ENCODE measurements at places on chromosomes 12 and 14.

- no peak for DNase-seq
These were observed 12.1 kb downstream of the PCBP2 start for GRCh38 chr12:53463802-53464560.

DNA sequence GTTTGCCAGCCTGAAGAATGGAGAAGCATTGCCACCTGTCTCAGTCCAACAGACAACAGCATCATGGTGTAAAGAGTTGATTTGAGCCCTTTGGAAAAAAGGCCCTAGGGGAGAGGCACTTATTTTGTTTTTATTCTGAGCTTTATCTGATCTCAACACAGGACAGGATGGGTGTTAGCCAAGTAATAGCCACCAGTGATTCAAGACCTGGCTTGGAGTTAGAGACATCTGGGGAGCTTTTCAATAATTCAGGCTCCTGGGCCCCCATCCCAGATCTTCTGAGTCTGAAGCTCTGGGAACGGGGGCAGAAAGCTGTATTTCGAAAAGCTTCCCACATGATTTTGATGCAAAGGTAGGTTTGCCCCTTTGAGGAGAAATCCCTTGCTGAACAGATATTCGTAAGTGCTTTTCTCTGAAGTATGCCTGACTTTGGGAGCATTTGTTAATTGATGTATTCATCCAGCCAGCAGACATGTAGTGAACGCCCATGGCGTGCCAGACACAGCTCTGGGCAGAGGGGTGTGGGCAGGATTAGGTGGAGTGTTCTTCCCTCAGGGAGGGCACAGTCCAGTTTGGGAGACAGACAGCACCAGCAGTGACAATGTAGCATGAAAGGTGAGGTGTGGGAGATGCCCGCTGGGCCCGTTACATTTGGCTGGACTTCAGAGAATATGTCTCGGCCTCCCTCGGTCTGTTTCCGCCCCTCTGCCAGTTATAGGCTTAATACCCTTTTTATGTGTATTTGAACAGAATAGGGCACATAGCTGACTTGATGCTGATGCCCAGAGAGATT, 72.5 kb downstream of the TSPAN9 start:
- DNase-seq = no peak

- peak; percentile 17 for DNase-seq
These were observed 96.1 kb downstream of the APAF1 start for GRCh38 chr12:98741196-98741555.

DNA sequence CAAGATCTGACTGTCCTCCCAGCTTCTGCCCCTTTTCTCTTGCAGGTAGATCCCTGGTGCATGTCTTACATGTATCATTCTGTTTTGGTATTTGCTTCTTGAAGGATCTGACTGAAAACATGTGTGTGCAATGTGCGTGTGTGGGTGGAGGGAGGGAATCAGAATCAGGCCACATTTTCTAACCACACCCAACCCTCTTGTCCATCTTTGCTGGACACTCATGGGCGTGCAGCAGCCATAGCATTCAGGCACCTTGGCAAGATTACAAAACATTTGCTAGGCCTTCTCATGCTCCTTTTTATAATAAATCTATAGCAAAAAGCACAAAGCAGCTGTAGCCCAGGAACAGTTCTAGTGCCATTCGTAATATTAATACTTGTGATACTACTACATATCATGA, 233.6 kb upstream of the E2F7 start:
- no peak for DNase-seq

- no peak for DNase-seq
These were observed 31.8 kb upstream of the DNM1L start for GRCh38 chr12:32647275-32647674.

- DNase-seq = no peak
These were observed 57.4 kb downstream of the TMTC1 start for GRCh38 chr12:29726321-29726692.

GRCh38 chr12:14307004-14307403, 58.5 kb upstream of the ATF7IP start:
- no peak for DNase-seq

GRCh38 chr12:56683-57346, 9.8 kb upstream of the IQSEC3 start:
- DNase-seq = no peak

DNA sequence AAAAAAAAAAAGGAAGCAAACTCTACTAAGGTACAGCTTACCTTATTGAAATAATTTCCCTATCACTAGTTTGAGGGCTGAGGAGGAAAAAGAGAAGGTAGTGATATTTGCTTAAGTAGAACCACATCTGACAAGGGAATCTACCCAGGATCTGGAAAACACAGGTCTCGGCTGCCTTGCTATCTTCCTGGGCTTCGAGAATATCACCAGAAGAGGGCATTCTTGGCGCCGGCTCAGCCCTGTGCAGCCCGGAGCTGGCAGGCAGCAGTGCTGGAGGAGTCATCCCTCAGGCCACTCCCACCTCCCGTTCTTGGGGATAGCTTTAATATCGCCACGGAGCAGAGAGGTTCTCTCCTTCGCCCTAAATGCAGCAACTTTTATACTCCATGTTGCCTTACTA, 1181.2 kb downstream of the VRK1 start:
- DNase-seq = peak; percentile 83
